ENCODE measurements at places on chromosomes 7 and 10.

DNA sequence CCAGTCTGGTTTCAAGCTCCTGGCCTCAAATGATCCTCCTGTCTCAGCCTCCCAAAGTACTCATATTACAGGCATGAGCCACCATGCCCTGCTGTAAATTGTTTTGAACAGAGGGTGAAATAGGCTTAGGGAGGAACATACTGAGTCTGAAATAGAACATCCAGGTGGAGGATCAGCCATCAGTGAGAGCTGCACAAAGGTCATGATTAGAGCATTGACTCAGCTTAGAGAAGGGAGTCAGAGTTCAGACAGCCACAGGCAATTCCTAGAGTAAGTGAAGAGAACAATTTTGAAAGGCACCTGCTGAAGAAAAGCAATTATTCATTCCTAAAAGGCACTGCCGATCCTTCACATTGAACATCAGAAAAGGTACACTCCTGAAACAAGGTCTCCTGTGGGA, 15.9 kb upstream of the NEBL start:
- DNase-seq, result no peak

DNA sequence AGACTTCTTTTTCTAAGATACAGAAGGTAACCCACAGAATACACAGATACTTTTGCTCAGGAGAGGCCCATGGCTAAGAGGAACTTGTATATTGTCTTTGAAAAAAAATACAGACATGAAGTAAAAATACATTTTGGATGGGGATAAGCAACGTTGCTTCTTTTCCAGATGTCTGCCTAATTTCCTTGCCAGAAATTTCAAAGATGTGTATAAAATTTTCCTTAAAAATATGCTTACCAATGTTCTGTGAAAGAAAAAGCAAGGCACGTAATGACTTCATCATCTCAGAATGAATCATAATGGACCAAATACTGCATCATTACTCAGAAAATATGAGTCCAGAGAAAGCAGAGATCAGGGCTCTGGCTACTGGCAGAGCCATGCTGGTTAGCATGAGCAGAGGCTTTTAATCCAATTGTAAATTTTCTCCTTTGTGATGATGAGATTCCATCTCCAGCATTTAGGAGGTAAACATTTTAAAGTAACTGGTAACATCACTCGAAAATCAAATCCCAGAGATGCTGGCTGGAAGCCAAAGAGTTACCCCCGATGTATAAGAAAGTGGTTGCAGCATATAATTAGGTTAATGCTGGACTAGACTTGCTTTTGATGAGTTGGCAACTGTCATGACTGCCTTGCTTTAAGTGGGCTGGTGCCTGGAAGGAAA, 272.5 kb downstream of the SEMA3A start:
- DNase-seq, result no peak

- DNase-seq, result no peak
These were observed 138.8 kb upstream of the TCERG1L start for GRCh38 chr10:131450216-131450765.

GRCh38 chr7:2970861-2971260, 72.8 kb downstream of the CARD11 start:
- DNase-seq, result no peak
